ENCODE measurements at places on chromosomes 4 and X. TPM values are rescaled to one million over a fixed set of nuclear protein-coding genes. Genes with fewer than 3 reads are reported as not detected.

Gene SUPT20HL1
- not detected for total RNA-seq

Gene ZNF595
- 24.5 TPM for total RNA-seq

Gene TSPAN6
- 50.5 TPM for total RNA-seq

Gene NOCT
- total RNA-seq: 43.4 TPM

Gene TMEM187
- 12.3 TPM for total RNA-seq

Gene MAGEB2
- 0.23 TPM for total RNA-seq

Gene DUX4
- total RNA-seq: not detected

Gene P2RY8
- total RNA-seq: 0.32 TPM

Gene TXK
- 0.70 TPM for total RNA-seq

Gene CDS1
- total RNA-seq: 18.3 TPM

Gene TCEAL6
- total RNA-seq: 0.81 TPM

Gene ITM2A
- 43.4 TPM for total RNA-seq

Gene GYPB
- total RNA-seq: not detected

Gene KIAA0232
- 18.5 TPM for total RNA-seq

Gene MAGEE2
- total RNA-seq: not detected

Gene LRRC66
- 0.07 TPM for total RNA-seq

Gene ERCC6L
- total RNA-seq: 19.8 TPM

Gene PFKFB1
- 1.1 TPM for total RNA-seq

Gene CTAG2
- total RNA-seq: not detected

Gene ZNF827
- total RNA-seq: 25.6 TPM

Gene AREG
- total RNA-seq: 0.32 TPM

Gene PCDH19
- 2.1 TPM for total RNA-seq

Gene UGT2A3
- total RNA-seq: 0.11 TPM

Gene HERC5
- total RNA-seq: 17.1 TPM

Gene TMEM144
- 5.3 TPM for total RNA-seq

Gene AKAP14
- total RNA-seq: 1.6 TPM

Gene SPANXD
- not detected for total RNA-seq

Gene WAS
- total RNA-seq: 0.79 TPM

Gene SH2D1A
- total RNA-seq: not detected

Gene FAM9B
- not detected for total RNA-seq

Gene PCYT1B
- total RNA-seq: 27.2 TPM

Gene PABPC4L
- 3.6 TPM for total RNA-seq

Gene RIBC1
- total RNA-seq: 1.1 TPM

Gene NDST4
- not detected for total RNA-seq

Data from WTC11 (cell line).